WTC11 (cell line): ENCODE measurements at places on chromosomes 5 and 9. TPM values are rescaled to one million over a fixed set of nuclear protein-coding genes. Genes with fewer than 3 reads are reported as not detected.

Gene OTULINL
- 6.6 to 12.3 TPM (median 10.6 TPM) in 3 replicates for total RNA-seq

Gene TMEM174
- not detected in 3 replicates for total RNA-seq

Gene SPINK7
- total RNA-seq: not detected in 3 replicates

DNA sequence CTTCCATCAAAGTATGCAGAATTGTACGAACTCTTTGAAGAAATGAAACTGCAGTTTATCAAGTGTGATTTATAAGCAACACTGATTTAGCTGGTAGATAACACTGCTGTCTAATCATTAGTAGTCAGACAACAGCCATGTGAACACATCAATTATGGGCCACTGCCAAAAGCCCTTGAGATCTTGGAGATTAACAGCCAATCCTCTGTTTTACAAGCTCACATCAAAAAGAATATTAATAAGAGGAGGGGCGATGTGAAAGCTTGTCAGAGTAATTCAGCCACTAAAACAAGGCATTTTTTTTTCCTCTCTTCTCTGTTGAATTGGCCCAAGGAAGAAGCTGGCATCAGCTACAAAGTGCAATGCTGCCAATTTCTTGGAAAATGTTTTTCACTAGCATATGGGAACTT lies 28.1 kb downstream of the ZNF608 start:
- H3K27me3 ChIP-seq: no peaks in the 10 kb centered on the region
- H3K36me3 ChIP-seq: no peaks in the 10 kb centered on the region
- no peak overlapping the region for H3K27ac ChIP-seq
- no peak overlapping the region for H3K4me3 ChIP-seq
- H3K4me1 ChIP-seq: peaks cover 57% of the 10 kb centered on the region

DNA sequence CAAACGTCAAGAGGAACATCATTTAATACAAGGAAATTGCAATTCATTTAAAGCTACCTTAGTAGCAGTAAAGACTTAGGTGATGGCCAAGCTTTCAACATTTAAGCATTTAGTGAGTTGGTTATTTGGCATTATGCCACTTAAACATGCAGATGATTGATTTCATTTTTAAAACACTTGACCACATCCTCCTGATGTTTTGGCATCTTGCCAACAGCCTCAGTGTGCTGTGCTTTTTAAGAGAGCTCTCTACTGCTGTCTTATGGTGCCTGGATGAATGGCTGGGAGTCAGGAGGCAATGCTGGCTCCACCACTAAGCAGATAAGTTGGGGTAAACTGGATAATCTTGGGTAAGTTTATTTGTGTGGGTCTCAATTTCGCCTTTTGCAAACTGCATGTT lies 364.5 kb downstream of the MAN2A1 start:
- H3K4me1 ChIP-seq: peaks cover 54% of the 10 kb centered on the region
- H3K36me3 ChIP-seq: no peaks in the 10 kb centered on the region
- H3K27ac ChIP-seq: no peak overlapping the region
- H3K27me3 ChIP-seq: no peaks in the 10 kb centered on the region; the same call in 1 of the 2 replicates
- no peak for DNase-seq

- DNase-seq: no peak
- no peak overlapping the region for H3K4me3 ChIP-seq
- no peaks in the 10 kb centered on the region for H3K36me3 ChIP-seq
- no peaks in the 10 kb centered on the region for H3K27me3 ChIP-seq
These were observed 93.4 kb downstream of the PIP5K1B start for GRCh38 chr9:68798423-68798822.

GRCh38 chr5:33088176-33088575 lies 352.6 kb upstream of the TARS1 start:
- no peak overlapping the region for H3K4me3 ChIP-seq
- H3K27me3 ChIP-seq: peaks cover 5% of the 10 kb centered on the region; the same call in 1 of the 2 replicates
- no peak overlapping the region for H3K27ac ChIP-seq
- H3K4me1 ChIP-seq: peaks cover 9% of the 10 kb centered on the region
- DNase-seq: no peak
- no peaks in the 10 kb centered on the region for H3K36me3 ChIP-seq

GRCh38 chr9:8374471-8374870 lies 574.9 kb upstream of the DMAC1 start:
- no peak for DNase-seq
- peaks cover 3% of the 10 kb centered on the region; the same call in 1 of the 2 replicates for H3K4me1 ChIP-seq
- no peak overlapping the region for H3K4me3 ChIP-seq
- H3K36me3 ChIP-seq: no peaks in the 10 kb centered on the region

DNA sequence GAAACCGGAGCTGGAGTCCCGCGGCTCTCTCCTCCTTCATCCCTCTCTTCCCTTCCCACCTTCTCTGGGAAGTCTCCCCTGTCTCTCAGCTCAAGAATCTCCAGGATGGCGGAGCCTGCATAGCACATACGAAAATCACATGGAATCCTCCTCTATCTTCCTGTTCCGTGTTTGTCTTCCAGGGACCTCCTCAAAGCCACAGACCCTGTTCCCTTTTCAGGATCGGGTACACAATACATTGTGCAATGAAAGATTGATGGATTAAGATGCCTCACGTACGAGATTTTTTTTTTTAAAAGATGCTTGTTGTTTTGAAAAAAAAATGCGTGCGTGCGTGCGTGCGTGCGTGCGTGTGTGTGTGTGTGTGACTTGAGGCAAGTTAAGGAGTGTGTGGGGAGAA lies 46.6 kb upstream of the OLFM1 start:
- H3K4me3 ChIP-seq: no peak overlapping the region
- no peaks in the 10 kb centered on the region; the same call in 1 of the 2 replicates for H3K4me1 ChIP-seq
- DNase-seq: no peak

- H3K4me3 ChIP-seq: no peak overlapping the region
- no peaks in the 10 kb centered on the region for H3K27me3 ChIP-seq
- DNase-seq: no peak
- H3K36me3 ChIP-seq: no peaks in the 10 kb centered on the region
- no peak overlapping the region for H3K27ac ChIP-seq
- peaks cover 8% of the 10 kb centered on the region for H3K4me1 ChIP-seq
These were observed 24.4 kb upstream of the GPR151 start for GRCh38 chr5:146540414-146540813.

DNA sequence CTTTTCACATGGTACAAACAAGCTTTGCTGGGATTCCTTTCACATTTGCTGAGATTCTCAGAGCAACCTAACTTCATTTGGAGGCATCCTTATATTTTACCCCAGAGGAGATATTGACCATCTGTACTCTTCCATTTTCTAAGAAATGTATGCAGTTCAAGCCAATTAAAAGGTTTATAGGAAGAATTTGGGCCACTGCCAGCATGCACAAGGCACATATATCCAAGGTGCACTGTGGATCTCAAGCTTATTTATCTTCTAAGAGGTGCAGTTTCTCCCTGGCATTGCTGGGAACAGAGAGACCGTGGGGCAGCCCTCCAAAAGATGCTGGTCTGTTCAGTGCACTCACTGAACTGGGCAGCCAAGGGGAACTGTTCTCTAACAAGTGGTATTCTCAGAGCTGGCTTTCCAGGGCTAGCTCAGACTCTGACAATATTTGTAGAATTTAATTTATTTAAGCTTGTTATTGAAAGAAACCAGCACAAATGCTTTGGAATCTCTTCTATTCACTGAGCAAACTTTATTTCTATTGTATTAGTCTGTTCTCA lies 213.3 kb downstream of the TENT4A start:
- no peaks in the 10 kb centered on the region; the same call in 1 of the 2 replicates for H3K27me3 ChIP-seq
- DNase-seq: no peak
- no peak overlapping the region for H3K27ac ChIP-seq
- H3K4me3 ChIP-seq: no peak overlapping the region
- H3K4me1 ChIP-seq: no peaks in the 10 kb centered on the region
- H3K36me3 ChIP-seq: no peaks in the 10 kb centered on the region

- no peak for DNase-seq
- H3K4me1 ChIP-seq: peaks cover 31% of the 10 kb centered on the region
- peaks cover 5% of the 10 kb centered on the region; the same call in 1 of the 2 replicates for H3K36me3 ChIP-seq
These were observed 28.2 kb downstream of the AQP7 start for GRCh38 chr9:33374190-33374589.

DNA sequence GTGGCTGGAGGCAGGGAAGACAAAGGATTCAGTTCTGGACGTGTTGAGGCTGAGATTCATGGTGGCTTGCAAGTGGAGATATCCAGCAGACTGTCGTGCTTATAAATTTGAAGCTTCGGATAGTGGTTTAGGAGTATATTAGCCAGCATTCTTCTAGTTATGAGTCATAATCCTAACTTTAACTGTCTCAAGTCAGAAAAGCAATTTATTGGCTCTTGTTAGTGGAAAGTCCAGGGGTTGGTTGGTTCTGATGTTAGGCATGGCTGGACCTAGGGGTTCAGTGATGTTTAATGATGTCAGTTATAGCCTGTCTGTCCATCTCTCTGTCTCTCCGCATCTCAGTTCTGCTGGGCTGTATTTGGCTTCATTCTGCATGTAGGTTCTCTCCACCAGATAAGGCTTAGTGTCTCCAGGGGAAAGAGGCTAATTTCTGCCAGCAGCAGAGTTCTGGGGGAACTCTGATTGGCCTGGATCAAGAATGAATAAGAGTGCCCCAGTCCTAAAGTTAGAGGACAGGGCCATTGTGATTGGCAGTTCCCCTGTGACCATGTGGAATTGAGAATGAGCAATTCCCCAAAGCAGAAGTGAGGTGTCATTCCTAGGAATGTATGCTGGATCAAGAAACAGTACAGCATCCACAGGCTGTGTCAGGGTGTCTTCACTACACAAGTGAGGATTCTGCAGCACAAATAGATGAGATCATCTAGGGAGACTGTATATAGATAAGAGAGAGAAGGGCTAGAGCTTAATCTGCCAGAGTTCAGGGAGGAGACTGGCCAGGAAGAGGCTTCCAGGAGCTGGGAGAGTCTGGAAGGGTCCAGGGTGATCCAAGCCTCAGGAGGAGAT lies 72.9 kb upstream of the SHB start:
- peaks cover 35% of the 10 kb centered on the region for H3K27me3 ChIP-seq
- no peaks in the 10 kb centered on the region for H3K36me3 ChIP-seq
- H3K4me1 ChIP-seq: peaks cover 5% of the 10 kb centered on the region
- DNase-seq: no peak
- H3K4me3 ChIP-seq: no peak overlapping the region

DNA sequence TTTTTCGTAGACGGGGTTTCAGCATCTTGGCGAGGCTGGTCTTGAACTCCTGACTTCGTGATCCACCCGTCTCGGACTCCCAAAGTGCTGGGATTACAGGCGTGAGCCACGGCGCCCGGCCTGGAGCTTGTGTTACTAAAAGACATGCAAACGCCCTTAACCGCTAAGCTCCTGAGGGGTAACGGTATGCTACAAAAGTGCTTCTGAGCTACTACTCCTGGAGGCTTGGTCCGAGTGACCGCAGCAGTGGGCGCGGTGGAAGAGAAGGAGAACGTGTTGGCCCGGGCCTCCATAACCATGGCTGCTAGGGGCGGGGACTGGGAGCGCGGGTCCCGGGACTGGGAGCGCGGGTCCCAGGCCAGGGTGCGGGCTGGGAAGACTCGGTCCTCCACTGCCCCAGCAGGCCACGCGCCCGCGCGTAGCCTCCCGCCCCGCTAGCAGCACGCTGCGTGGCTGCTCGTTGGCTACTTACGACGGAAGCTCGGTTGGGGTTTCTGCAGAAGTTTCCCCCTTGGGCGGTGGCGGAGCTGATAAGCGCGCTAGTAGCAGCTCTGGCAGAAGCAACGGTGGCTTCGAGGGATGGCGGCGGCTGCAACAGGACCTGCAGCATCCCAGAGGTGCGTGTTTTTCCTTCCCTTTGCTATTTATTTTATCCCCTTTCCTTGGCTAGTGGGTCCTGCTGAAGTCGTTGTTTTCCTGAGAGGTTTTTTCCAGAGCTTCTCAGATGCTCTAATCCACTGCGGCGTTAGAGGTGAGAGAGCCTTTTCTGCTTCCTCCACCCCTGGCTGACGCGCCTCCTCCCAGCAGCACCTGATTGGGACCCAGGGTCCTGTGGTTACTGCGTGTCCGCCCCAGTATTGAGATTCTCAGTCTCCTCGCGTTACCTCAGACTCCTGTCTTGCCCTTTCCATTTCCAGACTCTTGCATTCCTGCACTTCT lies 69.2 kb upstream of the CCDC180 start:
- peaks cover 16% of the 10 kb centered on the region for H3K36me3 ChIP-seq
- peak overlapping the region; percentile 99 for H3K27ac ChIP-seq
- DNase-seq: peak; percentile 82
- H3K27me3 ChIP-seq: no peaks in the 10 kb centered on the region; the same call in 1 of the 2 replicates

DNA sequence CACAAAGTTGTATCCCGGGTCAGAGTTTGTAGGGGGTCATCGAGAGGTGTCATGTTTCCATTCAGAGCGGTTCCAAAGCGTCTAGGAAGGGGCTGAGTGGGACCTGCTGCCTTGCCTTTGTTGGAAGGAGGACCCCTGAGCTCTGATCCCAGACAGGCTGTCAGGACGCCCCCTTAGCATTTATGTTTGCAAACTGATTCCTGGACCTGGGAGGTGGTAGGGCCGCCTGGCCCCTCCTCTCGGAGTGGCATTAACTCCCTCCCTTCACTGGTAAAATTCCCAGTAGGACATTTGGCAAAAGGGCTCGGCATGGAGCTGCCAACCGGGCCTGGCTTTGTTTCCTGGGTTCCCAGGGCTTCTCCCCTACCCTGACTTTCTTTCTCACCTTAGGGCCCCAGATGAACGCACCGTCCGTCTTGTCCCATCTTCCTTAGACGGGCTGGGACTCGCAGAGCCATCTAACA lies 2.5 kb downstream of the JADE2 start:
- no peaks in the 10 kb centered on the region for H3K27me3 ChIP-seq
- H3K4me1 ChIP-seq: peaks cover 50% of the 10 kb centered on the region
- H3K4me3 ChIP-seq: peak overlapping the region; percentile 85

DNA sequence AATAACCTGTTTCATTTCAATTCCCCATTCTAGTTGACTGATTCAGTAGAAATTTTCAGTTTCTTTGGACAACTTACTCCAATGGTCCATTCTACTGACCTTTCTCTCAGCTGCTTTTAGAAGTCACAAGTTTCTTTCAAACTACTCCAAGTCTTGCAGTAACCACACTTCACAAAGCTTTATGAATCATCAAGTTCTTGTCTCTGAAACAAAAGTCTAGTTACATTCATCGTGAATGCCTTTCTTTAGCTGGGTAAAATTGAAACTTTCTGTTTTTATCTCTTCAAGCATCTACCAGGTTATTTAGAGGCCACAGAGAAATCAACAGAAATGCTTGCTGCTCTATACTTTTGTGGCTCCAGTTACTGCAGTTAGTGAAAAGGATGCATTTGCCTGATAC lies 405.4 kb downstream of the TMEM232 start:
- H3K4me1 ChIP-seq: no peaks in the 10 kb centered on the region
- no peaks in the 10 kb centered on the region for H3K27me3 ChIP-seq
- no peak for DNase-seq
- H3K36me3 ChIP-seq: no peaks in the 10 kb centered on the region
- H3K4me3 ChIP-seq: no peak overlapping the region

DNA sequence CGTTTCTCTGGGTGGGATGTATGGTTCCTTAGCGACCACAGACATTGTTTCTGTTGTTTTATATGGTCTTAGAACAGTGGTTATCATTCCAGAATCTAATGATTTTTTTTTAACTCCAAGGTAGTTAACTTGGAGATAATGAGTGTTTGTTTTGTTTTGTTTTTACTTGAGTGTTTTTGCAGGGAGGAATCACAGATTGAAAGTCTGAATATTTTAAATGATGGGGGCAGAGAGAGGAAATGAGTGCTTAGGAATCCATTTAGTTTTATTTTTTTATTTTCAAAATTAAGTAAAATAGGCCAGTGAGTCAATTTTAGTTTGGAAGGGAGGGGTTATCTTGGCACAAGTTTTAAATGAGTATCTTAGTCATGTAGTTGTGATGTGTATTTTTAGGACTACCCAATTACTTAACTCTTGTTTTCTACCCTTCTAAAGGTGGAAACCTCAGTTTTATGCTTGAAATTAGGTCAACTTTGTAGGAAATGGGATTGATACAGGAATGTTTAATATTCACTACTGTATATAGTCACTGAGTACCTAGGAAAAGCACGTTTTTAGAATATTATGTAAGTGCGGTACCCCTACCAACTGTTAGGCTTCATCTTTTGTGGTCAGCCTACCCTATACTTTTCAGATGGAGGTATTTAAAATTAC lies 2.0 kb downstream of the UBE2R2 start:
- peaks cover 33% of the 10 kb centered on the region for H3K4me1 ChIP-seq
- H3K27ac ChIP-seq: peak overlapping the region; percentile 79
- no peak for DNase-seq

- H3K27ac ChIP-seq: no peak overlapping the region
- no peak for DNase-seq
- no peaks in the 10 kb centered on the region for H3K27me3 ChIP-seq
- peaks cover 19% of the 10 kb centered on the region for H3K36me3 ChIP-seq
These were observed 822.6 kb downstream of the TLE1 start for GRCh38 chr9:80866576-80867227.
